Cortex of kidney (tissue), 1 donor: ENCODE measurements at places on chromosomes 13 and 19.

DNA sequence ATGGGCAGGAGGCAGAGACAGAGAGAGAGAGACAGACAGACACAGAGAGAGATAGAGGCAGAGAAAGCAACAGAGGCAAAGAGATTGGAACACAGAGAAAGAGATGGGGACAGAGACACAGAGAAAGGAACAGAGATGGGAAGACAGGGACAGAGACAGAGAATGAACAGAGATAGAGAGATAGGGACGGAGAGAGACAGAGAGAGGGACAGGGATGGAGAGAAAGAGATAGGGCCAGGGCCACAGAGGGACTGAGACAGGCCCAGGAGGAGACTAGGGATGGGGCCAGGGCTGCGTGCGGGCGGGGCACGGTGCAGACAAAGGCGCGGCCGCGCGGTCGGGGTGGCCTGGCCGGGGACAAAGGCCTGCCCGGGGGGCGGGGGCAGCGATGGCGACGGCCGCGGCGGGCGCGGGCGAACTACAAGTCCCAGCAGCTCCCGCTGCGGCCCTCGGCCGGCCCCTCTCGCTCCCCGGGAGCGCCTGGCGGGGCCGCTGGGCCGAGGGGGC, at the start of gene ZNF358:
ZNF358 (plus strand) TSS at position 459 of the 507 bp plus-strand sequence. CDS start 3,140 bp downstream, outside the sequence.
- no peak for DNase-seq

DNA sequence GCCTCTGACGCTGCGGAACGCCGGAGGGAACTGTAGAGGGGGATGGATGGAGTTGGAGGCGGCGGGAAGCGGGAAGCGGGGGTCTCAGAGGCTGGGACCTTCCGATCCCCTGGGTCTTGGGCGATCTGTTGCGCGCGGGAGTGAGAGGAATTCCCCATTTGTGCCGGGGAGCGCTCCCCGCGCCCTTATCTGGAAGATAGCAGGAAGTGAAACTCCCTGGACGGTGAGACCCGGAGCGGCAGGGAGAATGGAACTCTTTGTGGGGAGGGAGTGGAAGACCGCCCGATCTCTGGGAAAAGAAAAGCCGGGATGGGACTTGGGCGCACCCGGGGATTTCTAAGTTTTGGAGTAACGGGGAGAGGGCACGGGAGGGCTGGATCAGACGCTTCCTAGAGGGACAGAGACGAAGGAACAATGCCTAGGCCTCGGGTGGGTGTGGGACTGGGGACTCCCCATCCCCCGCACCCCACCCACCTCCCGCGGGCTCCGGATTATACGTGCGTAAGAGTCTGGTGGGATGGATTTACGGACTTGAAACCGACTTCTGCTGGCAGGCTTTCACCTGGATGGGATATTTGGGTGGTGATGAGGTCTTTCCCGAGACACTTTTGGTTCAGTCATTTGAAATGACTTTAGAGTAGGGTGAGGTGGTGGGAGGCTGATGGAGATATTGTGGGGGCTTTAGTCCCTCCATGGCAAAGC, 495 bp downstream of the LSR start:
- no peak for DNase-seq

- no peak for DNase-seq
Observed at GRCh38 chr19:57105976-57106721, 13.6 kb upstream of the USP29 start.

DNA sequence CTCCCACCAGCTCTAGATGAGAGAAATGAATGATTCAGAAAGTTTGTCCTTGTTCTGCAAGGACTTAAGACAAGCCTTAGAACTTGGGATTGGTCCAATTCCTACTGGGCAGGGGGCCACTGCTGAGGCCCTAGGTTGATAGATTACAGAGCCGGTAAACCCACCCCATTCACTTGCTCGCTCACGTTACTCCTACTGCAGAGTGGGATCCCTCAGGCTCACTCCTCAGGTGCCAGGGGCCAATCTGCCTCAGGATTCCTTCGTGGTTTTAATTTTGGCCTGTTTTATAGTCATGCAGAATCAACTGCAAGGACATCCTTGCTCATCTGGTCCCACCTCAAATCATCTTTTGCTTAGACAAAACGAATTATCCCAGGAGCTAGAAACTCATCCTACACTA, 59.0 kb downstream of the SERP2 start:
- no peak for DNase-seq
